ENCODE measurements at places on chromosomes 3 and 15.

- DNase-seq = no peak
These were observed 528.4 kb upstream of the SEMA6D start for GRCh38 chr15:47188758-47189507.

- peak; percentile 54 for DNase-seq
These were observed 76.5 kb downstream of the MYO1E start for GRCh38 chr15:59296181-59296617.

DNA sequence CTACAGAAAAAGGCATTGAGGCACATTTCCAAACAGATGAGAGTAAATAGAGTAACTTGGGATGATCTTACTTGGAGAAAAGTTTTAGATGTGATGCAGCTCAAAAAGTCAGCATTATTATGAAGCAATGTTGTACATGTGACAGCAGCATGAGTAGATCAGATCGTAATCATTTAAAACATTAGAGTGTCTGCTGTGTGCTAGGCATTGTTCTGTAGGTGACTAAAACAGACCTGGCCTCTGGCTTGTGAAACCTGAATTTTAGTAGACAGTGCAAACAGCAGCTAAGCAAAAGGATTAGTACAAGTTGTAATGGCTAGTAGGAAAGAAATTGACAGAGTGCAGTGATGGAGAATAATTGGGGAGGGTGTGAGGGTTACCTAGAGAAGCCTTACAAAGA lies 15.1 kb downstream of the UBE2E1 start:
- no peak for DNase-seq

GRCh38 chr3:95434491-95434890 lies 1371.6 kb downstream of the NSUN3 start:
- DNase-seq = no peak

GRCh38 chr3:168398371-168399025 lies 302.8 kb upstream of the GOLIM4 start:
- DNase-seq = no peak

- DNase-seq = peak; percentile 27
These were observed 50.4 kb downstream of the IL12A start for GRCh38 chr3:160038862-160039562.

DNA sequence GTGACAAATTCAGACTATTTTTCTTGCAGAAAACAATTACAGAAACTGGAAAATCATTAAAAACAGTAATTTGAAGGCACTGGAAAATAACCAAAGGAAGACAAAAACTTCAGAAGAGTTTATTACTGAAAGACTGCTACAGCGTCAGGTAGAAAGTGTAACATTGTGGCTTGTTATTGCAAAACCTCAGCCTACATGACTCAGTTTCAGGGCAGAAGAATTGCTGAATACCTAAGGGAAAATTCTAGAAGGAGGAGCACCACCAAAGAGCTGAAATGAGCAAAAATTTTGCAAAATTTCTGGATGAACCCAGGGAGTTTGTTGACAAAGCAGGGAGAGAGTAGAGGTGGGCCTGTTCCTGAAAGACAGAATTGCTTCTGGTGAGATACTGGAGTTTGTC lies 219.6 kb downstream of the C3orf38 start:
- no peak for DNase-seq

DNA sequence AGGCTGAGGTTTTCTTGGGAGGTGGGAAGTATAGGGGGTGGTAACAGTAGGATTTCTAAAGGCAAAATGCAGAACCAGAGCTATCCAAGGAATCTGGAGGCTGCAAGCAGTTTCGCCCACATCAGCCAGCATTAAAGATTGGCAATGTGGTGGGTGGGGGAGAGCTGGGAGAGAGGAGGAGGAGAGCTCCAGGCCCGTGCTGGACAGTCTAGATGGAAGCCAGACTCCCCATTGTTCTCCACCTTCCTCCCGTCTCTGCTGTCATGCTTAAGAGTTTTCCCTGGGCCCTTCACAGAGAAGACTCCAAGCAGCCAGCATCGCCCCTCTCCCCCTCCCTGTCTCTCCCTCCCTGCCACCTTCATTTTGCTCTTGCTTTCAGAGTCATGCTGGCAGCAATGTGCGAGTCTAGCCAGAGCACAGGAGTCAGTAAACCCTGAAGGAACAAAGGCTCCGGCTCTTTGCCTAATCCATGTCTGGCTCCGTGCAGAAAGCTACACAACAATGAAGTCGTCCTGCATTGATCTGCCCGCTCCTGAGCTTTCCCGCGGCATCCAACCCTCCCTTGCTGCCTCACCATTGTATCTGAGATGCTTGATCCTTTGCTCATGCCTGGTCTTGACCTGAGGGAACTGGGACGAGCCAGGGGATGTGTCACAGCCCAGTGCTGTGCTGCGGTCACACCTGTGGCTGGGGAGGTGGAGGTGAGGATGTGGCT lies 282.9 kb downstream of the NTRK3 start:
- DNase-seq = no peak

- no peak for DNase-seq
These were observed 276.5 kb downstream of the TBL1XR1 start for GRCh38 chr3:176920766-176921160.

GRCh38 chr3:16326724-16327349 lies 61.8 kb downstream of the OXNAD1 start:
- DNase-seq = no peak

DNA sequence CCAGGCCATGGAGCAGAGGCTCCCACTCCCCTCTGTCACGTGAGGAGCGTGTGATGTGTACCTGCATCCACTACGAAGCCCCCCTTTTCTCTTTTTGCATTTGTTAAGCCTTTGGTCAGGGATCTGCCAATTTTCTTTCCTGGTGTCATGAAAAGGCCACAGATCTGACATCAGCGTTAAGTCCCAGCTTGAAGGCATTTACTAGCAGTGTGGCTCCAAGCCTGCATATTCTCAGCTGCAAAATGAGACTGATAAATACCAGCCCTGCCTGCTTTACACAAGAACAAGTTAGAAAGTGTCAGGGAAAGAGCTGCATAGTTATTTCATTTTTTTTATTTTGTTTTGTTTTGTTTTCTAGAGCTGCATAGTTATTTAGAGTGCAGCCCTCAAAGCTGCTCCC lies 2.3 kb upstream of the ANKRD63 start:
- DNase-seq = no peak

- DNase-seq = no peak
These were observed 42.0 kb upstream of the ATP2B2 start for GRCh38 chr3:10547413-10547812.

- no peak for DNase-seq
These were observed 31.0 kb downstream of the LOXL1 start for GRCh38 chr15:73957276-73957675.

DNA sequence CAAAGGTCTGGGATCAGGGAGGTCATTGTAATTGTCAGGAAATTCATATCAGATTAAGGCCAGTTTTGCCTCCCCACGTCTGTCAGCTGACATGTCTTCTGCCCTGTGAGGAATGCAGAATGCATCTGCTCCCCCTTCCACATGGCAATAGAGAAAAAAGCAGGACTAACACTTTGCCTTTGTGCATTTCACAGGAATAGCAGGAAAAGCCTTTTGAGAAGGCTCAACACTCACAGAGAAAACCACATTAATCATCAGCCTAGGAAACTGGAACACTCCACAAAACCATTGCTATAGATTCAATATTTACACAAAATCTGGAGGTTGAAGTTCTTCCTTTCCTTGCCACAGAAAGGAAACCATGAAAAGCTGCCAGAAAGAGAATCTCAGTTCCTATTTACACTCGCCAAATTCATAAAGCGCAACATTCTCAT lies 165.2 kb upstream of the HES1 start:
- peak; percentile 29 for DNase-seq

- DNase-seq = peak; percentile 55
These were observed 45.7 kb downstream of the CHSY1 start for GRCh38 chr15:101206176-101206591.

GRCh38 chr3:10852066-10852808 lies 36.2 kb downstream of the SLC6A11 start:
- no peak for DNase-seq

- no peak for DNase-seq
These were observed 9.8 kb downstream of the HOMER2 start for GRCh38 chr15:82942691-82943090.

GRCh38 chr15:70794596-70795310 lies 31.4 kb upstream of the UACA start:
- DNase-seq = no peak

GRCh38 chr15:67037694-67038093 lies 27.7 kb upstream of the SMAD3 start:
- DNase-seq = no peak

- no peak for DNase-seq
These were observed 12.4 kb downstream of the GLCE start for GRCh38 chr15:69172847-69173246.

DNA sequence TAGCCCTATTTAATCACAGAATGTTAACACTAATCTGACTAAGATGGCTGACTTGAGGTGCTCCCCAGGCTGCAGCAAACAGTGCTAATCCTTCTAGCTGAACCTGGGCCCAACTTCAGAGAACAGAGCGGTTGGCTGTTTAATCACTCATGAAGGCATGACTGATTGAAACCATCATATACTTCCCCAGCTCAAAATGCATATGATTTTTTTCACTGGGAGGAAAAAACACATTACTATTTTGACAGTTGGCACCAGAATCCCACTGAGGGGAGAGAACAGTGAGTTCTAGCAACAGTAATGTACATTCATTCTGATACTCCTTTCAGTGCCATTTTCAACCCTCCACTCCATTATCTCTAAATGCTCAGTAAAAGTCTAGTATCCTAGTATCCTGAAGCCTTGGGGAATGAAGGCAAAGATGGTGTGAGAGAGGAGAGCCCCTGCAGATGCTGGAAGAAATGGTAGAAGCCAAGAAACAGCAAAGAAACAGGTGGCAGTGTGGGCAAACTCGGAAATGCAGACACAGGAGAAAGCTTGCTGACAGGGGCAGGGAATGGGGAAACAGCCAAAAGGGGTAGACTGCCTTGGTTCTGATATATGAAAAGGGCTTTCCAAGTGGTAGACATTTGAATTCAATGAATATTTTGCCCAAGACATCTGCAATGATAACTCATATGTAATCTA lies 34.4 kb upstream of the CASR start:
- DNase-seq = no peak

DNA sequence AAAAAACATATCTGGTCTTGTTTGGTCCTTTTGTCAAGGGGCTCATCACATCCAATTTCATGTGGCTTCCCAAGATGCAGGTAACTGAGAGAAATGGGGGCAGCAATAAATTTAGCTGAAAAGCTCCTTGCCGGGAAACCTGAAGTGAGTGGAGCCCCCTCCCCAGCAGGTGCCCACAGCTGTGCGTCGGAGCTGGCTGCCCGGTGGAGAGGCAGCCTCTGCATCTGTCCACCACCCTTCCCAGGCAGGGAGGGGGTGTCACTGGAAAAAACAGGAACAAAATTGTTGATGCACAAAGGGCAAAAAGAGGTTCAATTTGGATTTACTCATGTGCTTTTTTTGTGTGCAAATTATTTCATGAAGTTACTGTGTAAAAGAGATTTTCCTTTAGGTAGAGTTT lies 249.4 kb upstream of the LYSMD4 start:
- no peak for DNase-seq

- DNase-seq = no peak
These were observed 105.5 kb upstream of the MRPL3 start for GRCh38 chr3:131608296-131608695.

DNA sequence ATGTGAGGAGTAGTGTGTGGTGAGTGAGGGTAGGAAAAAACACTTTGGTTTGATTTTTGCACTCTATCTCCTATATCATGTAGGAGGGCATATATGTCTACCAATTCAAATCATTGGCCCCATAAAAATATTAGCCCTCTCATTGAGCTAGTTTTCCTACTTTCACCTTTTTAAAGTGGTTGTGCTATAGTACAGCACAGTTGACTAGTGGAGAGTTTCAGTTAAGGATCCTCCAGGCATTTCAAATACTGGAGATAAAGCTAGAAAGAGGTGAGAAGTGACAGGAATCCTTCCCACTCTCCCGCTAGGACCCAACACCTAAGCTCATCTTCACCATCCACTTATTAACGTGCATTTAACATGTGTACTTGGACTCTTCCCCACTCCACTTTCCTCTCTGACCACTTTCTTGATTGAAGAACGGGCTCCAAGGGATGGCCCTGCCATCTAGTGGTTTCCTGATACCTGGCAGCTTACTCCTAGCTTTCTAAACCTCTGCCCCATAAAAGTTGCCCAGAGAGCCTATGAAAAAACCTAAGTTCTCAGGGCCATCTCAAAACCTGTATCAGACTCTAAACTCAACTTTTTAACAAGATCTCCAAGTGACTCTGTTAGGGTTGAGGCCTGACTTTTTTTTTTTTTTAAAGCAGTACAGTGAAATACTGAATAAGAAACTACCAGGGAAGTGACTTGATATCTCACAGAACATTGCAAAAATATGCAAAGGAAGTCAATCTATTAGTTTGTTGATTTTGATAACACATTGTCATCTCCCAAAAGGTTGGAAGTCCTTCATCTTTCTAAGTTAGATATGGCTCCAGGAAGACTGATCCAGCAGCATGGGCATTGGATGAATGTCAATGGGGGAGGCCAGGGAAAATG lies 17.9 kb downstream of the IL12A start:
- peak; percentile 38 for DNase-seq

DNA sequence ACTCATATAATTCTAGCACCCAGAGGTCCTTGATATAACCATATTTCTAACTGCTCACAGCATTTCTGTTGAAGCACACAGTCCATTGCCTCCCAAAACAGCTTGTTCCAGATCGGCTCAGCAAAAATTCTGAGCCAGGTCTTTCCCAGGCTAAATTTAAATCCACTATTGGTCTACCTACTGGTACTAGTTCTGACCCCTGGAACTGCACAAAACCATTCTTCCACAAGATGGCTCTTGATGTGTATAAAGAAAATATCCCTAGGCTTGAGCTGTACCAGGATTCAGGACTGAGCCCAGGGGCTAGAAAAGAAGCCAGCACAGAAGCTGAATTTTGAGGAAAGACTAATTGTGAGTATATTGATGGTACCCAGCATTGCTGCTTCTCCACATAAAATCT lies 75.4 kb upstream of the ABHD17C start:
- DNase-seq = no peak

Data from inflammatory macrophage treated with lipopolysaccharide for 1 hour (primary cell).